ENCODE measurements at places on chromosomes 12 and 14. TPM values are rescaled to one million over a fixed set of nuclear protein-coding genes. Genes with fewer than 3 reads are reported as not detected.

- H3K4me3 ChIP-seq = no peak overlapping the region
- H3K4me1 ChIP-seq = no peaks in the 10 kb centered on the region
- no peak for DNase-seq
- peaks cover 6% of the 10 kb centered on the region for H3K36me3 ChIP-seq
- H3K27me3 ChIP-seq = no peaks in the 10 kb centered on the region
- no peak overlapping the region for H3K27ac ChIP-seq
Measured at GRCh38 chr14:104992501-104992900, 6.9 kb downstream of the CLBA1 start.

DNA sequence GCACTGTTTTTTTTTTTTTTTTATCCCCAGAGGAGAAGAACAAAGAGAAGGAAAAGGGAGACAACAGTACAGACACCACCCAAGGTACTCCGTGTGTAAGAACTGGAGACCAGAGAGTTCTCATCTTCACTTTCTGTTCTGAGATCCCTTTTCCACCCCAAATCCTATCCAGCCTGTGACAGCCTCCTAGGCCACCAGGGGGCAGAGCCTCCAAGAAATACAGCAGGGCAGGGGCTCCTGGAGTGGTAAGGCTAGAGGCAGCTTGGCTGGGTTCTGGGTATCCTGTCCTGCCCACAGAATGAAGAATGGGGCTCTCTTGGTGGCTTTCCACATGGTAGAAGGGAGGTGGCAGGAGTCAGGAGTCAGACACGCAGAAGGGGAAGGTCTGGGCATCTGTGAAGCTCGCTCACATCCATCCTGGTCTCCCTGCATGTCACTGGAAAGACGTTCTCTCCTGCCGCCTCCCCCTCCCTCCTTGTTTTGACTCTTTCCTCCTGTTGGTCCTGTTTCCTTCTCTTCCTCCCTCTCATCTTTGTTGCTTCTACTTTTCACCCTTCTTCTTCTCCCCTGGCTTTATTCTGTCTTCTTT, 12.0 kb downstream of the CLSTN3 start:
- no peak overlapping the region for H3K4me3 ChIP-seq
- DNase-seq = peak; percentile 52
- no peaks in the 10 kb centered on the region for H3K27me3 ChIP-seq

DNA sequence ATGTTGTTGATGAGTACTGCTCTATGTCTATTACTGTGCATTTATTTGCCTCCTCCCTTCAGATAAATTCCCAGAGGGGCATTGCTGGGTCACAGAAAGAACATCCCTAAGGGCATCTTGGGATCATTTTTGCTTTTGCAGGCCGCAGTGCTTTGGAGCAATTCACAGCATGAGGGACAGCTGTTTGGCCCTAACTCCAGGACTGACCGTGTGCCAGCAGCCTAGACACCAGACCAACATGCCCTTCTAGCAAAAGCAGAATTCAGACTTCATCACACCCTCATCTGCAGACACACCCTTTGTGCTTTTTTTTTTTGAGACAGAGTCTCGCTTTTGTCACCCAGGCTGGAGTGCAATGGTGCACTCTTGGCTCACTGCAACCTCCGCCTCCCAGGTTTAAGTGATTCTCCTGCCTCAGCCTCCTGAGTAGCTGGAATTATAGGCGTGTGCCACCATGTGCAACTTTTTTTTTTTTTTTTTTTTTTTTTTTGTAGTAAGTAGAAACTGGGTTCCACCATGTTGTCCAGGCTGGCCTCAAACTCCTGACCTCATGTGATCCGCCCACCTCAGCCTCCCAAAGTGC, 31.0 kb downstream of the RNF34 start:
- H3K27ac ChIP-seq = no peak overlapping the region
- H3K4me1 ChIP-seq = peaks cover under 1% of the 10 kb centered on the region
- H3K27me3 ChIP-seq = no peaks in the 10 kb centered on the region
- H3K36me3 ChIP-seq = peaks cover 40% of the 10 kb centered on the region
- no peak overlapping the region for H3K4me3 ChIP-seq

DNA sequence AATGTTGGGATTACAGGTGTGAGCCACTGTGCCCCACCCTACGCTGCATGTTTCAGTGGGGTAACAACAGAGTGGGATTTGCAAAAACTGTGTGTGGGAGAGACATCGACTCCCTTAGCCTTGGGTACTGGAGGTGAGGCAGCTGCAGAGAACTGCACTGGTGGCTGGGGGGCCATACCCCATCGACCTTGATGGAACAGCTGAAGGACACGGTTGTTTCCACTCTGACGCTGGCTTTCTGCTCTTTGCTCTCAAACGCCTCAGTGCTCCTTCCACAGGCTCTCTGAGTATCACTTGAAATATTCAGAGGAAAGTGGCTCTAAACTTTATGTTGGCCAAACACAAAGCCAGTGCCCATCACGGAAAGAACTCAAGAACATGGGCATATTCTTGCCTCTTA, 30.8 kb upstream of the LRRC10 start:
- no peak overlapping the region for H3K4me3 ChIP-seq
- no peaks in the 10 kb centered on the region for H3K36me3 ChIP-seq
- no peaks in the 10 kb centered on the region for H3K4me1 ChIP-seq
- H3K27ac ChIP-seq = no peak overlapping the region
- no peak for DNase-seq

GRCh38 chr14:65170768-65171507, 68.6 kb upstream of the MAX start:
- H3K27me3 ChIP-seq = peaks cover 20% of the 10 kb centered on the region
- H3K4me1 ChIP-seq = peaks cover 19% of the 10 kb centered on the region
- no peaks in the 10 kb centered on the region for H3K36me3 ChIP-seq
- H3K27ac ChIP-seq = peak overlapping the region; percentile 36
- DNase-seq = peak; percentile 61
- H3K4me3 ChIP-seq = peak overlapping the region; percentile 74

GRCh38 chr12:105596731-105597130, 266.2 kb downstream of the C12orf75 start:
- H3K27me3 ChIP-seq = peaks cover 10% of the 10 kb centered on the region
- H3K36me3 ChIP-seq = no peaks in the 10 kb centered on the region
- H3K27ac ChIP-seq = no peak overlapping the region

- no peaks in the 10 kb centered on the region for H3K36me3 ChIP-seq
- H3K4me3 ChIP-seq = no peak overlapping the region
- H3K27me3 ChIP-seq = no peaks in the 10 kb centered on the region
- no peak for DNase-seq
Measured at GRCh38 chr12:16358878-16359277, 11.4 kb downstream of the MGST1 start.

DNA sequence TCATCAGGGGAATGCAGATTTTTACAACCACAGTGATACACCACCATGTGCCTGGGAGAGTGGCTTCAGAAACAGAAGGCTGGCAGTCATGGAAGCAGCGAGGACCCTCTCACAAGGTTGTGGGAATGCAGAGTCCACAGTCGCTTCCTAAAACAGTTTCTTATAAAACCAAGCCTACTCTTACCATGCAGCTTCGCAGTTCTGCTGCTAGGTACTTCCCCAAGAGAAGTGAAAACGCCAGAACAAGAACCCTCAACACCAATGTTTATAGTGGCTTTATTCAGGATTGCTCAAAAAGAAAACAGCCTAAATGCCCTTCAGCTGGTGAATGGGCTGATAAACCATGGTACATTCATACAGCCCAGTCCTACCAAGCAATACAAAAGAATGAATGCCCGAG, 87.2 kb downstream of the DDX51 start:
- DNase-seq = no peak
- peaks cover 21% of the 10 kb centered on the region for H3K36me3 ChIP-seq
- H3K4me3 ChIP-seq = no peak overlapping the region
- no peak overlapping the region for H3K27ac ChIP-seq
- H3K27me3 ChIP-seq = no peaks in the 10 kb centered on the region

GRCh38 chr14:105178069-105178867, 2.8 kb downstream of the NUDT14 start:
- no peak overlapping the region for H3K4me3 ChIP-seq
- H3K27ac ChIP-seq = no peak overlapping the region
- H3K27me3 ChIP-seq = no peaks in the 10 kb centered on the region
- no peak for DNase-seq
- H3K4me1 ChIP-seq = peaks cover 18% of the 10 kb centered on the region

AICDA gene
- total RNA-seq = not detected

HOXC13 gene
- total RNA-seq = not detected

RFX4 gene
- not detected for total RNA-seq

KCNK10 gene
- not detected for total RNA-seq

SERPINA4 gene
- total RNA-seq = not detected

RDH11 gene
- 74.0 TPM for total RNA-seq

GPR33 gene
- total RNA-seq = not detected

KRT82 gene
- total RNA-seq = not detected

LMNTD1 gene
- not detected for total RNA-seq

Measured in activated naive CD8-positive, alpha-beta T cell treated with anti-CD3 and anti-CD28 coated beads for 36 hours (primary cell).